ENCODE measurements at places on chromosomes 6 and 20.

DNA sequence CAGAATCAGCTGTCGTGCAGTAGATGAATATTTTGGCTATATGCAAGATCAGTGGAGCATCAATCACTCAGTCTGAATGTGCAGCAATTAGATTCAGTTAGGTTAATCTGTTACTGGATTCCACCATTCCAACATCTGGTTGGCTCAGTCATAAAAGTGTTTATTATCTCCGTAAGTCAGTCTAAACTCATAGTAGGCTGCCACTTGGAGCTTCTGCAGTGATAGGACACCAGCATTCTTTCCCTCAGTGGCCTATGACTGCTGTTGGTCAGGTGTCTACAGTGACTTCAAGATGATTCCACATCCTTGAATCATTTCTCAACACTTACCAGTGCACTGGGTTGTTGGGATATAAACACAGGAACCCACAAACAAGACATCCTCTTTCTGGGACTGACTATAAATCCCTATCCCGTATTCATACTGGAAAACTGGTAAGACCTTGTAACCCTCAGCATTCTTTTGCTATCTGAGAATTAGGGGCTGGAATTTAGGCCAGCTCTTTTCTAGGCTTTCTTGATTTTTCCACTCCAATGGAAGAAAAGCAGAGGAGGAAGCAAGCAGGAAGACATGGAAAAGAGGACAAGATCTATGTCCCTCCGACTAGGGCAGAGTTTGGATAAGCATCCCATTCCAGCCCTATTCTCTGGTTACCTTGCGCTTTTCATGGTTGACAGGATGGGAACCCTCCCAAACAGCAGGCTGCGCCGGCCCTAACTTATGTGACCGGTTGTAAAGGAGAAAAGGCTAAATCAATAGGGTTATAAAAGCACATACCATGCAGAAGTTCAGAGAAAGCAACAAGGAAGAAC is 919.6 kb downstream of the KIF16B start:
- DNase-seq = no peak

GRCh38 chr6:22727710-22728109 is 158.3 kb downstream of the HDGFL1 start:
- no peak for DNase-seq

DNA sequence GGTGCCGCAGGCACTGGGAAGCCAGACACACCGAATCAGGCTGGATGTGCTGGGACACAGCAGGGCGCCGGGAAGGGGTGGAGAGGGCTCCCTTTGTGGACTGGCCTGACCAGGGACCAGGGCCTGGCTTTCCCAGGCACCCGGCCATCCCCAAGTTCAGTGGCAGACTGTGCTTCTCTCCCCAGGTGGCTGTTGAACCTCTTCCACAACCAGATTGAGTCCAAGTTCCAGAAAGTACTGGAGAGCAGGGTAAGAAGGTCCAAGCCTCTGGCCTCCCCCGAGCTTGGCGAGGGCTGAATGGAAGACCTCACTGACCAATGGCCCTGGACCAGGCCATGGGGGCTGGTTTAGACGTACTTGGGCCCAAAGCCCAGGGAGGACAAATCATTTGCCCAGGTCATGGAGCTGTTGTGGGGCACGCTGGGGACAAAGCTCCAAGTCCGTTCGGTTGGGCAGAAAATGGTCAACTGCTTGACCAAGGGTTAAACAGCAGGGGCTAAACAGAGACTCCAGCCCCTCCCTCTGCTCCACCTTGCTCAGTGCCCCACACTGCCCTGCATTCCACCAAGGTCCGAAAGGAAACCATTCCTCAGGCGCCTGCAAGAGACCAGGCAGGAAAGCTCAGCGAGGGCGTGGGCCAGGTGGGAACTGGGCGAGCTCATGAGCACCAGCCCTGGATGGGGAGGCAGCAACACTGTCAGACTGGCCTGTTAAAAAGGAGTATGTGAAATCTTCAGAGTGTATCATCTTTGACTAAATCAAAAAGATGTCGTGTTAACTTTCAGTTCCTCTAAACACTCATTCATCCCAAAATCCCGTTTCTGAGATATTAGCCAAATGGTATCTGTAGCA is 9.1 kb downstream of the LBP start:
- DNase-seq = no peak

GRCh38 chr6:21111093-21111725 is 482.3 kb upstream of the SOX4 start:
- no peak for DNase-seq

DNA sequence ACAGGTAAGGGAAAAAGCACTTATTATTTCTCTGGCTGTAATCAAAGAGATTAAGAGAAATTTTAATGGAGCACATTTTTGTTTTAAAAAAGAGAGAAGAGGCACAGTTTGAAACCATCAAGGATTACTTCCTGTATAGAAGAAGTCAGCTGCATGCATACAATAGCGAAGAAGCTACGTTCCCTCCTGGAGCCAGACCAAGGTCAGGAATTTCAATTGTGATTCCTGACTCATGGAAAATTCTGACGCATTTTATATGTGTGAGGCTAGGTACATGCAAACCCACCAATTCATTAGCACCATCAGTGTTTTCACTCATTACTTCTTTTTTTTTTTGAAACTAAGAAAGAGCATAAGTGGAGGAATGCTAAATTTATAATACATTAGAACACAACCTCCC is 232.7 kb upstream of the SGK1 start:
- DNase-seq = no peak

DNA sequence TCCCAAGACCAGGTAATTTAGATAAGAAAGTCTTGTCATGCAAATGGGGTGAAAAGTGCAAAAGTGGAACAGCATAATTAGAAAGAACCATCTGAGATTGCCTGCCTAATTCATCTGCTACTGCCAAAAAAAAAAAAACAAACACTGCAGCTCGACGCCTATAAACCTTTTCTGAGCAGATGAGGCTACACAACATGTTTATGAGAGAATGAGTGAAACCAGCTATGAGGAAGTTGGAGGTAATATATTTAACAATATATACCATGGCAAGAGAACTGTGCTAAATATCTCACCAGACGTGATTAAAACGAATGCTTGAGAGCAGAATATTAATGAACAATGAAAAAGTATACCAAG is 50.0 kb downstream of the LAMA4 start:
- DNase-seq = no peak

DNA sequence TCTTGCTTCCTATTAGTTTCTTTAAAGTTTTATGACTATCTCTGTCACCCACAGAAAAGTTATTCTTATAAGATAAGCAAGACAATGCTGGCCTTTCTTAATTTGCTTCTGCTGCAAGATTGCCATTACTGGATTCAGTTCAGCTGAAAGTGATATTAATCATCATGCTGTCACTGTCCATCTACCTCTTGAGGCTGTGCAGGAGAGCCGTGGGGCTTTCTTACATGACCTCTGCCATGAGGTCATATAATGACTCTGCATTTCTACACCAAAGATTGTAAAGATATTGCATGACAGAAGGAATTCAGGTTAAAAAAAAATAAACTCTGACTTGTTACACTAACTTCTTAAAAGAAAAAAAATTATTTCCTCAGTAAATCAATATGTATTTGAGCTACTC is 106.9 kb downstream of the TRDN start:
- no peak for DNase-seq

Measured in NCI-H1092 (cell line).